GM13976 (cell line): ENCODE measurements at places on chromosomes 16 and 17.
A peak's percentile ranks its signal among the peaks of the same experiment; 100 is the strongest.

DNA sequence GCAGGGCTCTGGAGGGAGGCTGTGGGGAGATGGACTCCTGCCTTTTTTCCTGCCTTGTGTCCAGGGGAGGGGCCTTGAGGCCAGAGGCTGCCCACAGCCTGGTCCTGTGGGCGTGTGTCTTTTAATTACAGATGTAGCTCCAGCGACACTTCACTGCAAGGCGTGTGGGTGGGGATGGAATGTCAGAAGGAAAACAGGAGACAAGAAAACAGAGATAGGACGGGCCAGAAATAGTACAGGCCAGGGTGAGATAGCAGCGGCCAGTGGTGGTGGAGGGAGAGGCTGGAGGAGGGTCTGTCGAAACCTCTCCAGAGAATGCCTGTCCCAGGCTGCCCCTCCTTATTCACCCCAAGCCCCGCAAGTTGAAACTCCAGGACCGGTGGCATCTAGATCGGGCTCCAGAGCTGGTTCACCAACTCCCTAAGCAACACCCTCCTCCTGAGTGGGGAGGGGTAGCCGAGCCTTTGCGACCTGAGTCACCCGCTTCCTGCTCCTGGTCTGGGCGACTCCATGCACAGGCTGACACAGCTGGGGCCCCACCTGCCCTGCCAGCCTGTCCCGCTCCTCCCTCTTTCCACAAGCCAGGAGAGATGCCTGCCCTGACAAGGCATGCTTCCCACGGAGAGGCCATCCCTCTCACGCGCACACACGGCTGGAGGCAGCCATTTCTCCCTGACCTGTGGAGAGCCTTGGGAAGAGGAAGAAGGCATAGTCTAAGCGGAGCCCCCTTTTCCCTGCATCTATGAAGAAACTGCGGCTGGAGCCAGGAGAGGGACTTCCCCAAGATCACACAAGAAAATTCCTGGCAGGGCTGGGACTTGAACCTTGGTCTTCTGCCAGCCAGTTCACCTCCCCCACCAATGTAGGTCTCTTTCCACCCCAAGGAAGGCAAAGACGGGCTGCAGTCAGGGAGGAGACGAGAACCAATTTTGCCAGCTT lies 6.6 kb upstream of the JUP start:
- DNase-seq, result no peak

DNA sequence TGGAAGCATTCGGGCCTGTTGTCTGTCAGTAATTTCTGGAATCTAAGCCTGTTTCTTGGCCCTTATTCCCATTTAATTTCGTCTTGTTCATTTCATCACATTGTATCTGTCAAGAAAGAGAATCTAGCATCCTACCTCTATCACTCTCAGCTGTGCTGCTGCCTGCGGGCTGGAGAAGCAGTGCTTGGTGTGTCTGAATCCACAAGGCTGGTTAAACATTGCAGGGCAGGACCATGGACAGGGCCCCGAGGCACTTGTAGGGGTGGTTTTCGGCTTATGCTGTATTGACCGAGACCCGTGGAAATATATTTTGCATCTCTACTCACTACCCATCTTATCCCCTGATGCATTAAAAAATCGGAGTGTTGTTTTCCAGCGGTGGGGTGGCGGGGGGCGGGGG lies 3.1 kb downstream of the RAB11FIP4 start:
- peak; percentile 73 for DNase-seq

DNA sequence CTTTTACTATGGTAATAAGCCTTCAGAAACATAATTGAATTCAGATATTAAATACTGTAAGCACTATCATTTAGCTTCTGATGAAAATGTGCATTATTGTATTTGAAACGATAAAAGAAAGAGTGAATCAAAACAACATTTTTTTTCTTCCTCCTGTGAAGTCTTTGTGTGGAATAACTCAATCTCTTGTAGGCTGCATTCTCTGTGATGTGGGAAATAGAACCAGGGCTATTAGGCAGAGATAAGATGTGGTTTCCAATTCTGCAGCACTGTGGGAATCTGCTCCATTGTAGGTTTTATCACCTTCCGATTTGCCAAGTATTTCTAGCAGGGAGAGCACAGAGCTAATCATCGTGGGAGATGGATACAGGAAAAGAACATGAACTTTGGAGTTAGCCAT lies 624.5 kb downstream of the RBFOX1 start:
- no peak for DNase-seq

GRCh38 chr17:35051183-35051578 lies 12.3 kb downstream of the RFFL start:
- DNase-seq, result peak; percentile 51
